ENCODE measurements at places on chromosomes 1 and 21.

DNA sequence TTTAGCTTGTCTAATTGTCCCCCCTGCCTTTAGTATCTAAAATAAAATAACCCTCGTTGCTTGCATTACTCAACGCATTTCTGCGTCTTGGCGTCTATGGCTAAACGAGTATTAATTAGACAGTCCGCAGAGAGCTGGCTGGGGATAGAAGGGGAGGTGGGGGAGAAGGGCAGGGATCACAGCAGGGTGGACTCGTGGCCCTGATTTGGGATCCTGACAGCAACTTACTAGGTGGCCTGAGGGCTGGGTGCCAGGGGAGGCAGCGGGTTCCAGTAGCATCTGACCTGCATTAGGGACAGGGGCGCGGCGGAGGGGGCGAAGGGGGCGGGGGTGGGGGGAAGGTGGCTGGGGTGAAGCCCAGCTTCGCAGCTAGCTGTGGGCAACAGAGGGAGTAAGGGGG lies 1.1 kb upstream of the BACE2 start:
- no peak for DNase-seq

DNA sequence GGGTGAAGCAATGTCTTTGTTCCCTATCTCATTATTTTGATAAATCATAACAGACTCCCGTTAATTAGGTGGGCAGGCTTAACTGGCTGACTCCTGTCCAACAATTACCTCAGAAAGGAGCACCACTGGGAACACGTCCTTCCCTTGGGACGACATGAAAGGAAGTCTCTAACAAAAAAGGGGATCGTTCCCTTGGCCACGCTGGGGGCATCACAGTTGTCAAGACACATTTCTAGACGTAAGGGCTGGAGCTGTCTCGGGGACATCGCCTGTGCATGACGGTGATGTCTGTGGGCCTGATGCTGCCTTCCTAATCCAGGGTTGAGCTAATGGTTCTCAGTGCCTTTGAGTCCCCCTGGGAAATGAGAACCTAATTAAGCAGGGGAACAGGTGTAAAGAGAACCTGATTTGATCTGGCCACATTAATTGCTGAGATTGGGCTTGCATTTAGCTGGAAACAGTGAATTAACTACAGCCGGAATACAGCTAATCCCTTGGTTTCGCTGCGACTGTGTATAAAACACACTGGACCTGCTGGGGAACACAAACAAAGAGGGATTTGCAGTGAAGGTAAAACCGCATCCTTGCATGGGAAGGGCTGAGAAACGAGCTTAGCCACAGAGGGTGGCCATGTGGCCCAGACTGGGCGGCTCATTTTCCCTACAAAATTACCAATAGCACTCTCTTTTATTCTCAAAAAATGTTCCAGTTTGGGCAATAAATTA lies 111.8 kb downstream of the MRPS6 start:
- no peak for DNase-seq

DNA sequence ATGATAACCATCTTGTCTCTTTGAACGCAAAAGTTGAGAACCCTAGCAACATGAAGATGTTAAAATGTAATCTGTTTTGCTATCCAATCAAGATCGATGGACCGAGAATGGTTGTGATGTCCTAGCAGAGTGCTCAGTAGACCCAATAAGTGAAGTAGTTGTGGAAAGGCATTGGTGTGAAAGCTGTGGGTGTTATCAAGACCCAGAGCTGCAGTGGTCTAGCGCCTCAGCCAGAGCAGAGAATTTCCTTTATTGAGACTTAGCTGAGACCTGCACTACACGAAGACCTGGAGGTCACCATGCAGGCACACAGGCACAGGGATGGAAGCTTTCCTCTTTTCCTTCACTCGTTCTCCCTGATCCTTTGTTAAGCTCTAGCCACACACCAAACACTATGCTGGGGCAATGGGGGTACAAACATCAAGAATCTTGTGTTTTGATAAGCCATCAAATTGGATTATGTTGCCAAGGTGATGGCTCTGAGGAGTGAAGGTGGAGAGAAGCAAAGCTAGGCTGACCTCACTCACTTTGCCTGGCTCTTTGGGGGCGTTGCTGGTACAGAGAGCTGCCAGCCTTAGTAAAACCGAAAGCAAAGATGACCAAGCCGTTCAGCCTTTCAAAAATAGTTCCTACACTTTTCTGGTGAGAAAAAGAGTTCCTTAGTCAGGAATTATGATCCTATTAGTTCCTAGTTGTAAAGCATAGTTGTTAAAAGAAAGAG lies 24.1 kb downstream of the METTL13 start:
- DNase-seq: peak; percentile 34

DNA sequence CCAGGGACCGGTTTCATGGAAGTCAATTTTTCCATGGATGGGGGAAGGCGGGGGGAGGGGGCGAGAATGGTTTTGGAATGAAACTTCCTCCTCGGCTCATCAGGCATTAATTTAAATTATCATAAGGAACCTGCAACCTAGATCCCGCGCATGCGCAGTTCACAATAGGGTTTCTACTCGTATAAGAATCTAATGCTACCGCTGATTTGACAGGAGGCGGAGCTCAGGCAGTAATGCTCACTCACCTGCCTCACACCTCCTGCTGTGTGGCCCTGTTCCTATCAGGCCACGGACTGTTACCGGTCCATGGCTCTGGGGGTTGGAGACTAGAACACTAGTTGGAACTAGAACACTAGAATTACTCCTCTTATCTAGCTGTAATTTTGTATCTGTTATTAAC lies 38.0 kb downstream of the PRRX1 start:
- DNase-seq: no peak

DNA sequence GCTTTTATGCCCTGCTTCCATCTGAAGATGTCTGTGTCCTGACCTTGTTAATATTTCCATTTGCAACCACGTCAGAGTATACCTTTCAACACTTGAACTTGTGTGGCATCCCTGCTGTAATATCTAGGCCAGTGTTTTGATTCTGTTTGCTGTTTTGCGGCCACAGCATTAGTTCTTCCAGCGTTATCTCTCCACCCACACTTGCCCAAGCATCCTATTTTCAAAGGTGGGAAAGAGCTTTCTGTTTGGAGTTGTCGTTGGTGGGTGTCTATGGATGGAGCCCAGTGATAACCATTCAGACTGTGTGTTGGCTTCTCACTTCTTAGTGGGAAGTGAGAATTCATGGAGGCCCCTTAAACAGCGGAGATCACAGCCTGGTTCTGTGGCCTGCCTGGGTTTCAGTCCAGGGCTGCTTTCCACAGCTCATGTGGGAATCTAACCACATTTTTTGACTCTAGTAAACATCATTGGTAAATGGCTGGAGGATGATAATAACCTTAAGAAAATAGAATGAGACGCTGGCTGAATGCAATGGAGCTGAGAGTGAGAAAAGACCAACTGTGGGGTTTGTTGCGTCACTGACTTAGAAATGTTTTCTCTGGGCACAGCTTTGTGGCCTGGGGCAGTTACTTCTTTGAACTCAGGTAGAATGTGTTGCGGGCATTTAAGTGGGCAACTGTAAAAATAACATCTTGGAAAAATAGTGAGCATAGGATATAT lies 7.6 kb downstream of the TENT5C start:
- no peak for DNase-seq

DNA sequence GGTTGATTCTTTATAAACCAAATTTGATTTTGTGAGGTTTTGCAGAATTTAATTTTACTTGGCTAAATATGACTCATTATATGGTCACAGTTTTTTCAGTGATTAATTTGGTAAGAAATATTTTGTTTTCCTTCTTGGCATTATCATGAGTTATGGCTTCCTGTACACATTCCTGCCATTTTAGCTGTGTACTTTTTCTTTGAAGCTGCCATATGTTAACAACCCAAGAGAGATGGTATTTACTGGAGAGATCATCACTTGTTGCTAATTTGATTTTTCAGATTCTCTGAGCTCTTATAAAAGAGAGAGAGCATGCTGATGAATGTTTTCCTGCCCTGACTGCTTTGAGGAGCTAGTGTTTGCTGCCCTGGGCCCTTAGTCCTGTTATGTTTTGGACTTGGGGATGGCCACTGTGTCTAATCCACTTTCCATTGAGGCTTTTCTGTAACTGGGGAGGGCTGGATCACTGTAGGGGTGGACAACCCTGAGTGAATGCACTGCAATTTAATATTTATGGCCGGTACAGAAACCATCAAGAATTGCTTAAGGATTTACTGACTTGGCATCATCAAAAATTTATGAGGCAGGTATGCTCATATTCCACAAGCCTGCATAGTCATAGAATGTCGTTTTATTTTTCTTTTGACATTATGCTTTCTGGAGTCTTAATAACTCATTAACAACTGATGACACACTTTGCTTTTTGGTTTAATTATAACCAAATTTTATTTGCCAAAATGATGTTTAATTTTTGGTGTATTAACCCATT lies 200.9 kb downstream of the DISC1 start:
- DNase-seq: no peak

- DNase-seq: no peak
Observed at GRCh38 chr1:55669293-55669692, 454.1 kb upstream of the USP24 start.

- no peak for DNase-seq
Observed at GRCh38 chr1:241336335-241336734, 20.7 kb downstream of the RGS7 start.

GRCh38 chr1:88740784-88741183 lies 56.7 kb downstream of the PKN2 start:
- DNase-seq: no peak

Measured in inflammatory macrophage (primary cell).